Right renal pelvis (tissue), 4 donors: ENCODE measurements at places on chromosomes 13 and 19. TPM values are rescaled to one million over a fixed set of nuclear protein-coding genes. Genes with fewer than 3 reads are reported as not detected.

Gene ERCC5
- 79.8 TPM for polyA plus RNA-seq

Gene ADAMTSL5
- 1.5 TPM for polyA plus RNA-seq

Gene TICAM1
- polyA plus RNA-seq: 7.0 TPM

Gene KCNRG
- 1.4 TPM for polyA plus RNA-seq

Gene PEAK3
- 0.06 TPM for polyA plus RNA-seq

Gene HS6ST3
- 3.2 TPM for polyA plus RNA-seq

DNA sequence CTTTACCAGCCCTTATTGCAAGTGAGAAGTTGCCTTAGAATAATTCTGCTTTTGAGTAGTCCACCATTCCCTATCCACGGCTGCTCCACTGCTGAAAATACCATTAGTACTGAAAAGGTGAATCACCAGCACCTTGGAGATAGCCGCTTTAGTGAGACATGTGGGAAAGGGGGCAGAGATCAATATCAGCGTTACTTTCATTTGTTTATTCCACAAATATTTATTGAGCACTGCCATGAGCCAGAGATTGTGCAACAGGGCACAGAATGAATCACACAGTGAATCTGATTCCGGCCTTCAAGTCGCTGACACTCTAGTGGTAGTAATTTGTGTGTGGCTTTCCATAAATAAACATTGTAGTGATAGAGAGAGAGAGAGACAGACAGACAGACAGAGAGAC, 31.5 kb upstream of the MYO16 start:
- no peak for DNase-seq

DNA sequence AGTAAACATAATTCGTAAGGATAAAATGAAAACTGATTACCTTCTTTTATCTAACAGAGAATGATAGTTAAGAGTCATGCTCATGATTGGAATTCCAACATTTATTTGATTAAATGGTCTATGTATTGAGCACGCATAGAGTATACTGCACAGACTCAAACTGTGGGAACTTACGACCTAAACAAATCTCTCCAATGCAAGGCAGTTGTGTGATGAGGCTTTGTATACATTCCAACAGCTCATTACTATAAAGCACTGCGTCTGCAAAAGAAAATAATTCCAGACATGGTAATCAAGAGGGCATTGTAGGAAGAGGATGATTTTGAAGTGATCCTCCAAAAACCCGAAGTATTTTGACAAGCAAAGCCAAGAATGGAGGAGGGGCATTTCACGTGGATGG, 169.5 kb downstream of the NUFIP1 start:
- DNase-seq: no peak

DNA sequence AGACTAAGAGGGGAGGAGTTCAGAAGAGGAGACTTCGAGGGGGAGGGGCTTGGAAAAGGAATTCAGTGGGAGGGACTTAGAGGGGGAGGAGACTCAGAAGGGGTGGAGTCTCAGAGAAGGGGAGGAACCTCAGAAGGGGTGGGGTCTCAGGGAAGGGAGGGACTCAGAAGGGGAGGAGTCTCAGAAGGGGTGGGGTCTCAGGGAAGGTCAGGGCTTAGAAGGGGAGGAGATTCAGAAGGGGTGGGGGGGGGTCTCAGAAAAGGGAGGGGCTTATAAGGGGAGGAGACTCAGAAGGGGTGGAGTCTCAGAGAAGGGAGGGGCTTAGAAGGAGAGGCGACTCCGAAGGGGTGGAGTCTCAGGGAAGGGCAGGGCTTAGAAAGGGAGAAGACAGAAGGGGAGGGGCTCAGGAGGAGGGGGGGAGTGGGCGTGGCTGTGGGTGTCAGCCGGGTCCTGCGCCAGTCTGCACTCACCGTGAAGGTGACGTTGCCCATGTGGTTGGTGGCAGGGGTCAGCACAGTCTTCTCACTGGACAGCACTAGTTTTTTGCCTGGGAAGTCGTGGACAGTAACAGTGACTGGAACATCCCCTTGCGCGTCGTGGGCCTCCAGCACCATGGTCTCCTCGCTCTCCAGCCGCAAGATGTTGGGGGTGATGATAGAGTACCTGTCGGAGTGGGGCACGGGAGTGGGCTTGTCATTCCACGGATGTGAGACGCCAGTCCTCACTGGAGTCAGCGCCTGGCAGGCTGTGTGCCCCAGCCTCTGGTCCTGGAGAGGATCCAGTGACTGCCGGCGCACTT, 1.5 kb downstream of the C3 start:
- no peak for DNase-seq

GRCh38 chr19:21410166-21410565, 13.2 kb downstream of the ZNF493 start:
- DNase-seq: no peak

GRCh38 chr13:46154136-46154801, 27.7 kb downstream of the LCP1 start:
- DNase-seq: peak; percentile 18

- no peak for DNase-seq
These were observed 146.7 kb upstream of the FNDC3A start for GRCh38 chr13:48828962-48829411.

GRCh38 chr19:4567584-4568071, 8.1 kb upstream of the SEMA6B start:
- DNase-seq: no peak

DNA sequence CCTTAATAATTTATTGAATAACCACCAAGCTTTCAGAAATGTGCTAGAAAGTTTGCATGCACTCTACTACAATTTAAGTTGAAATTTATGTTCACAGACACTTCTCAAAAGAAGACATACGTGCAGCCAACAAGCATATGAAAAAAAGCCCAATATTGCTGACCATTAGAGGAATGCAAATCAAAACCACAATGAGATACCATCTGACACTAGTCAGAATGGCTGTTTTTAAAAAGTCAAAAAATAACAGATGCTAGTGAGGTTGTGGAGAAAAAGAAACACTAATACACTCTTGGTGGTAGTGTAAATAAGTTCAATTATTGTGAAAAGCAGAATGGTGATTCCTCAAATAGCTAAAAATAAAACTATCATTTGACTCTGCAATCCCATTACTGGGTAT, 308.8 kb upstream of the PCDH9 start:
- DNase-seq: no peak

GRCh38 chr19:45323671-45324081, 1.0 kb upstream of the CKM start:
- no peak for DNase-seq

- DNase-seq: no peak
These were observed 500 bp downstream of the SMIM24 start for GRCh38 chr19:3479834-3480215.

- no peak for DNase-seq
These were observed 758 bp upstream of the CACNG7 start for GRCh38 chr19:53908106-53908934.

DNA sequence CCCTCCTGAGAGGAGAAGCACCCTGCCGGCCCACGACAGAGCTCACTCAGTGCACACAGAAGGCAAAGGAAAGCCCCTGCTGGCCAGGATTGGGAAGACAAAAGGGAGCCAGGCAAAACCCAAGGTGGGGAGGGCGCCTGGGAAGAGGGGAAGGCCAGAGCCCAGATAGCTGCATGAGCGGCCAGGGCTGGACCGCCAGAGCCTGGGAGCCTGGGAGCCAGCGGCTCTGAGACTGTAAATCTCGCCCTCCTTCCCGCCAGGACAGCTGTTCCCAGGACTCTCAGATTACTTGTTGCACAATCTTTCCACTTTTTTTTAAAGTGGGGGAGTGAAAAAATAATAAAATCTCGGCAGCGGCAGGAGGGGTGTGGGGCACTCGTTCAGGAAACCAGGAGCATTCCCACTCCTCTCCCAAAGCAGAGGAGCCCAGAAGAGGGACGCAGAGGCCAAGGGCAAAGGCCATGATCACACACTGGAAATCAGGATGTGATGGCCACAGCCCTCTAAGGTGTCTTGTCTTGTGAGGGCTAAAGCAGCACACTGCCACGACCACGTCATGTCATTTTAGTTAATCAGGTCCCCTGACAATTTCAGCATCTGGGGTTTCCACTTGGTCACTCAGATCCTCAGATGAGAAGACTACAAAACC, 19.6 kb upstream of the EPHX3 start:
- DNase-seq: peak; percentile 70
